Right cardiac atrium (tissue), 5 donors: ENCODE measurements at places on chromosomes 2 and 18. TPM values are rescaled to one million over a fixed set of nuclear protein-coding genes. Genes with fewer than 3 reads are reported as not detected.

The SLC9A2 gene
- total RNA-seq: not detected

The FTCDNL1 gene
- 2.4 TPM for total RNA-seq

The MYO1B gene
- total RNA-seq: 10.3 TPM

The LYG2 gene
- not detected for total RNA-seq

The TUBA3E gene
- 2.8 TPM for total RNA-seq

The CROCC2 gene
- total RNA-seq: not detected

The TRIM54 gene
- 188 TPM for total RNA-seq

The CFC1 gene
- 2.8 TPM for total RNA-seq

The ACOXL gene
- total RNA-seq: not detected

The SIX3 gene
- total RNA-seq: not detected

The DOCK10 gene
- total RNA-seq: 5.4 TPM

The DSC2 gene
- 20.5 TPM for total RNA-seq

The WNT10A gene
- not detected for total RNA-seq

The OR6B3 gene
- total RNA-seq: not detected

The TUBA4B gene
- total RNA-seq: not detected

The NYAP2 gene
- not detected for total RNA-seq

The AFF3 gene
- total RNA-seq: 16.7 TPM

The COL5A2 gene
- total RNA-seq: 10.2 TPM

The LRRC30 gene
- total RNA-seq: not detected

The ZNF521 gene
- 37.3 TPM for total RNA-seq

The C2orf78 gene
- not detected for total RNA-seq

The RPIA gene
- total RNA-seq: 11.8 TPM

The ITGB6 gene
- 2.2 TPM for total RNA-seq

The RAB31 gene
- 24.3 TPM for total RNA-seq

The FBXO36 gene
- total RNA-seq: 1.7 TPM

The DYNAP gene
- not detected for total RNA-seq

The FHOD3 gene
- 147 TPM for total RNA-seq

The SP140 gene
- total RNA-seq: 0.91 TPM

The ARHGEF33 gene
- total RNA-seq: 1.5 TPM

The ZNF396 gene
- total RNA-seq: 0.89 TPM

The TSPYL6 gene
- total RNA-seq: not detected

The SLC4A5 gene
- total RNA-seq: 1.1 TPM

The ASNSD1 gene
- 38.7 TPM for total RNA-seq

The CLK1 gene
- total RNA-seq: 62.0 TPM

The ABCG8 gene
- not detected for total RNA-seq

The RTKN gene
- total RNA-seq: 27.1 TPM

The ACMSD gene
- not detected for total RNA-seq

The RAB6C gene
- not detected for total RNA-seq

The APCDD1 gene
- total RNA-seq: 76.1 TPM

The CCT4 gene
- 109 TPM for total RNA-seq

The CNDP1 gene
- total RNA-seq: not detected

The ZBTB7C gene
- 3.3 TPM for total RNA-seq

The OSBPL1A gene
- total RNA-seq: 86.3 TPM

The LBX2 gene
- total RNA-seq: 0.91 TPM

The PROM2 gene
- total RNA-seq: 1.1 TPM

The RBBP8 gene
- total RNA-seq: 6.9 TPM
